ENCODE measurements at places on chromosomes 5 and 9.

DNA sequence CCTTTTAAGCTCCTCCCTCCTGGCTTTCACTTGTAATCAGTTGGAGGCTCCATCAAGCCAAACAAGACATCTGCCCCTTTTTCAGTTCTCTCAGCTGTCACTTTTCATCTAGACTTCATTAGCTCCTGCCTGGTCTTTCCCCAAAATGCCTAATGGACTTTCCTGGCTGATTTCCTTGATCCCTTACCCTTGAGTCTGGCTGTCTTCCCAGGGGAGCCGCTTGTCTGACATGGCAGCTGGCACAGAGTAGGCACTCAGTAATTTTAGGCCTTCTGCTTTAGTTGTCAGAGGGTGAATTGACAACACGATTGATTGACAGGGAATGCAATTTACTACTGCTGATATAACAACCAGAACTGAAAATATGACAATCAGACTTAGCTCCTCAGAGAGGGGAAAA is 2.1 kb downstream of the C9orf153 start:
- no peak for DNase-seq

- no peak for DNase-seq
Observed at GRCh38 chr9:133540698-133541025, 6.2 kb downstream of the ADAMTSL2 start.

- DNase-seq: no peak
Observed at GRCh38 chr5:145775411-145775810, 59.7 kb downstream of the PRELID2 start.

DNA sequence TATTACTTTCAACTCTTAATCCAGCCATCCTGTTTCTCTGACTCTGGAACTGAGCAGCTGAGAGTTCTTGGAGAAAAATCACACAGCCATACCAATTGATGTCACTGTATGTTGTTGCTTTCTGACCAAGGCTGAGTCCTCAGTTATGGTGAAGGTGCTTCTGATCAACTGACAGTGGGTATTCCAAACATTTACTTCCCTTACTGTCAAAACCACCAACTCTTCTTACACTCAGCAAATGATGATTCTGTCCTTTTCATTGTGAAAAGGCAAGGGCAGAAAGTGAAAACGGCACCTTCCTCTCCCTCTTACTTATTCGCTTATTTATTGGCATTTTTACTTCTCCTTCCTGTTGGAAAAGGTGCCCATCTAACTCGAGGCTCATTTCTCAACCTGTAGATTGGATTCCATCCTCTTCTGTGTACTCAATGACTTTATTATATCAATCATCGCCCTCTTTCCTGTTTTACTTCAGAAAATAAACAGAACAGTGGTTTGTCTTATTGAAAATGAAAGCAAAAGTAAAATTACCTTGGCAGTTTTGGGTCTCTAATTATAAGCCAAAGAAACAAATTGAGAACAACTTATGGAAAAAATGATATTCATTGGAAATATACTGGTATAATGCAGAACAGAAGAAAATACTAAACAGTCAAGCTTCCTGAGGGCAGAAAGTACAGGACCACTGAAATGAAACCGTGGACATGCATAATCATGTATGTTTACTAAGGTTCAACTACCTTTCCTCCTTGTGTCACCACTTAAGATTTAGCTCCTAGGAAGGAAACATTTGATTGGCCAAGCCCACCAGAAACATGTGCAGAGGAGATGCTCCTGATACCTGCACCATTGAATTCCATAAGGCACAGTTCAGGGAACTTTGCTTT is 104.5 kb upstream of the CHD1 start:
- no peak for DNase-seq
